BJ (cell line): ENCODE measurements at places on chromosomes 1 and 21.

DNA sequence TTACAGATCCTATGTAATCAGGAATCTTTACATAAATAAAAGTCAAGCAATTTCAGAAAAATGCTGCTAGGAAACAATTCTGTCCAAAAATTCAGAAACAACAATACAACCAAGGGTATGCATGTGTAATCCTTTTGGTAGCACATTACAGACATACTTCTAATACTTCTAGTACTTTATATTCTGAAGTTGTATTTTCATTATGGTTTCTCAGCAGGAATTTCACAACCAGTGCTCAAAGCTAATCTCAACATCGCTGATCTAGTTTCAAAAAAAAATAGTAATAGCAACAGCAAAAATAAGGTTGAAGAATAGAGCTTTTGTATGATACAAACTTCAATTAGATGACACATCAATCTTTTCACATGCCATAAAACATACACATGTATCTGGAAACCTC is 545.2 kb downstream of the LTN1 start:
- no peak for DNase-seq

DNA sequence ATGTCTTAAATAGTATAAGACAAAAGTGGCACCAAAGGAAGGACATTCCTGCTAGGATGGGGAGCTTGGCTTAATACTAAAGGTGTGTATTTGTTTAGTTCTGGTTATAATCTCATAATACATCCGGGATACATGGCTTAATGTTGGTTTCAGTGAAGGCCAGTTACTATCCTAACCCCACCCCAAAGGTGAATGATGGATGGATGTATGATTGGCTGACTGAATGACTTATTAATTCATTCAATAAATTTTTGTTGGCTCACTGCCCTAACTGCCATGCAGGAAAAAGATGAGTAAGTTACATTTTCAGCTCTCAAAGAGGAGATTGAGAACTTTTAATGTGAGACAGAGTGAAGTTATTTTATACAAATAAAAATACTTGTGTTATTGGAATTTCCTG is 52.2 kb downstream of the PHACTR4 start:
- DNase-seq = no peak

DNA sequence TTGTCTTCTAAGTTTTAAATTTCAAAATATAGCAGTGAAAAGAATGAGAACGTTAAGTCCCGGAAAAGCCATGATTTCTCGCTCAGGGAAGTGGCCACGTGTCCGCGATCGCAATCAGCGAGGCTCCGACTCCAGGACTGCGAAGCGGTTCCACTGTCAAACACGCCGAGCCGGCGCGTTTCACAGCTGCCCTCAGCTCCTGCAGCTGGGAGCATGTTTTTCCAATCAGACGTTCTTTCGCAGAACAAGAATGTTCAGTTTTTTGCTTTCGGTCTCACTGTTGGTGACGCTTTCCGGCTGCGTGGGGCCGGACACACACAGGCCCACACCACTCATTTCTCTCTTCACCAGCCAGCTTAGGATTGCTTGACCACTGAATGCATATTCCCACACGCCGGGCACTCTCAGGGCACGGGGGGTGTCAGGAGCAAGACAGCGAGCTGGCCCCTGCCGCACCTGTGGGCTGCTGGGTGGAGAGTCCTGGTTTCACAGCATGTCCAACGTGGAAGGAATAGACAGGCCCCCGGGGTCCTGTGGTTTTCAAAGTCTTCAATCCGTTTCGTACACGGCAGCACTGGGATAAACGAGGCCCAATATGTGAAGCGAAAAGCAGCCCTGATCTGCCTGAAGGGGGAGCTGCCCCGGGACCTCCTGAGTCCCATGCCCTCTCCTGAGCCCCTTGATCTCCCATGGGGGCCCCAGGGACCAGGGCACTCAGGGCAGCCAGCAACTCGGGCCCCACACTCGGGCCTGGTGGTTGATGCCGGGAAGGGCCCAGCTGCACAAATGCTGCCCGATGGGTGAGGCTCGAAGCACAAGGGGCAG is 47.3 kb upstream of the COL18A1 start:
- DNase-seq = no peak

DNA sequence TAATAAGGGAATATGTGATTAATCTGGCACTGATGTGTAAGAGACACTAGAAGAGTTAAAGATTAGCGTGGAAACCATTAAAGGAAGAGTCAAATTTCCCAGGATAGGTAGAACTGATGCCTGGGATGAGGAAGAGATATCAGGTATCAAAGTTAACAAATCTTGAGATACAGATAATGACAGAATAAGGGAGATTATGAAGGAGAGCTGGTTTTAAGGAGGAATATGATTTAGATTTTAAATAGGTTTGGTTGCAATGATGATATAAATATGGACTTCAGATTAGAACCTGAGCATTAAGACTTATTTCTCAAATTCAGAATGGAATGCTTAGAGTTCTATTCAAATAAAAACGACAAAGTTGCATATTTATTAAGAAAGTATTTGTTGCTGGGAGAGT is 26.2 kb downstream of the MAGI3 start:
- DNase-seq = no peak

DNA sequence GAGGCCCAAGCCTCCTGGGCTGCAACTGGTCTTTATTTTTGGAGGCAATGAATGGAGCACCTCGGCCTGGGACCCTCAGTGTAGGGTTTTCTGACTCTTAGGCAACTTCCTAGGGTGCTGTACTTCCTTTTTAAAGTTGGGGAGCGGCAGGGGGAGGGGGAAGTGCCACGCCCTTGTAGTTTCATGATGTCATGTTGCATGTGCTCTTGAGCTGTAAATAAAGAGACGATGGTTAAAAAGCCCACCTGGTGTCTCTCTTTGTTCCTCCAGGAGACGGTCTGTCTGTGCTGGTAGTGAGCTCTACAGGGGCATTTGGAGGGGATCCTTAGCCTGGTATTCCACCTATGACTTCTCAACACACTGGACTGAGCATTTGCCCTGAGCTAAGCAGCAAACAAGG is 10.3 kb upstream of the AGTRAP start:
- no peak for DNase-seq

DNA sequence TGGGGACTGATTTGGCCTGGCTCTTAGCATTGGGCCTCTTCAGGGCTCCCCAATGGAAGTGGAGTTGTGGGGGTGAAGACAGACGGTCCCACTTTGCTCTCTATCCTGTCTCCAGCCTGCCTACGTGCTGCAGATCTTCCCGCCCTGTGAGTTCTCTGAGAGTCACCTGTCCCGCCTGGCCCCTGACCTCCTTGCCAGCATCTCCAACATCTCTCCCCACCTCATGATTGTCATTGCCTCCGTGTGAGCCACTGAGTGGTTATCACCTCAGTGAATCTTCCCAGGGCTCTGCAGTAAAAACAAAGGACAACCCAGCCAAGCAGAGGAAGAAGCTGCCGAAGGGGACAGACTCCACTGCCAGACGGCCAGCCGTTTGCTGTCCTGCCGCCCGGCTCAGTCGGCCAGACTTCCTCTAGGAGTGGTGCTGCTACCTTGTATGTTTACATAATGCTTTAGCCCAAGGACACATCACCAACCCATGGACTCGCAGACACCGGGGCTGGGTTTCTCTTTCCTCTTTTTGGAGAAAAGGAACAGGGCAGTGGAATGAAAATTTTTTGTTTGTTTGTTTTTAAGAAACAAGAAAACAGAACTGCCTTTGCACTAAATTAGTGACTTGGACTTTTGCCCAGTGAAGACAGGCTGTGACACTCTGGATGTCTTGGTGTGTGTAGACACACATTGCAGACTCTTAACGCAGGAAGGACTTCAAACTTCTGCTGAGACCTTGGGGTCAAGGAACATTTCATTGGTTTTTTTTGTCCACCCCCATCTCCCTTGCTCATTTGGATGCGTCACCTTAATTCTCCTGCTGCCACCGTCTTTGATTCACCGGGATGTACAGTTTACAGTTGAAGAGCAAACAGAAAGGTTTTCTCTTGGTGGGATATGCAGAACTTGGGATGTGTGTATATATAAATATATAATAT is 36.5 kb downstream of the ZBTB17 start:
- no peak for DNase-seq

DNA sequence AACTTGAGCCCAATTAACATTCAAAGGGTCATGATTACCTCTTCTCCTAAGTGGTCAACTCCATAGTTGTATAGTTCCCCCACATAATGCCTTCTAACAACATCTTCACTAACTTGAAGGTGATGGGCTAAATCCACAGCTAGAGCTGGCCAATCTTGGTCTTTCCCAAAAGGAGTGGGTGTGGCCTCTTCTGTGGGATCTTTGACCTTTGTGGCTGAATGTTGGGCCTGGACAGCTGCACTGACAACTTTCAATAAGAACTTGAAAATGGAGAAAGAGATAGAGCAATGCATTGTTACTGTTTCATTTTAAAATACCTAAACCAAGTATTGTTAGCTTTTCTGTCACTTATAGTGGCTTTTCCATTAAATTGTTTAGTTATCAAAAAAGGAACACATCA is 59.2 kb downstream of the IARS2 start:
- DNase-seq = no peak

DNA sequence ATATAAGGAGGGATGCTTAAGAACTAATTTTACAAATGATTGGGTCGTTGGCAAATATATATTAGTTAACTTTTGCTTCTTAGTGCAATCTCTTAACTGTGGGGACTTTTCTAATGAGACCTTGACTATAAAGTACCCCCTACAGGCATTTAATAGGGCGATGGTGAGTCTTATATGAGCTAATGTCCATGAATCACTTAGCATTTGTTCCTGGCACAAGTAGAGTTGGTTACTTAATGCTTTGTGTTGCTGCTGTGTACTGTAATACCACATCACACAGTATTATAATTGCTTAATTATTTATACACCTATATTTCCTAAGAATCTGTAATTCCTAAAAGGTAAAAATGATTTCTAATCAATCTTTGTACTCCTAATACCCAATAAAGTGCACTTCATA is 25.3 kb upstream of the TMCO1 start:
- no peak for DNase-seq

DNA sequence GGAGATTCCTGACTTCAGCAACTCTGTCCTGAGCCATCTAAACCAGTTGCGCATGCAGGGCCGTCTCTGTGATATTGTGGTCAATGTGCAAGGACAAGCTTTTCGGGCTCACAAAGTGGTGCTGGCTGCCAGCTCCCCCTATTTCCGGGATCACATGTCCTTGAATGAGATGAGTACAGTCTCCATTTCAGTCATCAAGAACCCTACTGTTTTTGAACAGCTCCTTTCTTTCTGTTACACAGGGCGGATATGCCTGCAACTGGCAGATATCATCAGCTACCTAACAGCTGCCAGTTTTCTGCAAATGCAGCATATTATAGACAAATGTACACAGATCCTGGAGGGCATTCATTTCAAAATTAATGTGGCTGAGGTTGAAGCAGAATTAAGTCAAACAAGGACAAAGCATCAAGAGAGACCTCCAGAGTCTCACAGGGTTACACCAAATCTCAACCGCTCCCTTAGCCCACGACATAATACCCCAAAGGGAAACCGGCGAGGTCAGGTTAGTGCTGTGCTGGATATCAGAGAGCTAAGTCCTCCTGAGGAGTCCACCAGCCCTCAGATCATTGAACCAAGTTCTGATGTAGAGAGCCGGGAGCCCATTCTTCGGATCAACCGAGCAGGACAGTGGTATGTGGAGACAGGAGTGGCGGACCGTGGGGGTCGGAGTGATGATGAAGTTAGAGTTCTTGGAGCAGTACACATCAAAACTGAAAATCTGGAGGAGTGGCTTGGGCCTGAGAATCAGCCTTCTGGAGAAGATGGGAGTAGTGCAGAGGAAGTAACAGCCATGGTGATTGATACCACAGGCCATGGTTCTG is 2.3 kb downstream of the ZBTB37 start:
- DNase-seq = no peak

GRCh38 chr1:5949085-5949760 is 43.0 kb downstream of the NPHP4 start:
- DNase-seq = no peak

DNA sequence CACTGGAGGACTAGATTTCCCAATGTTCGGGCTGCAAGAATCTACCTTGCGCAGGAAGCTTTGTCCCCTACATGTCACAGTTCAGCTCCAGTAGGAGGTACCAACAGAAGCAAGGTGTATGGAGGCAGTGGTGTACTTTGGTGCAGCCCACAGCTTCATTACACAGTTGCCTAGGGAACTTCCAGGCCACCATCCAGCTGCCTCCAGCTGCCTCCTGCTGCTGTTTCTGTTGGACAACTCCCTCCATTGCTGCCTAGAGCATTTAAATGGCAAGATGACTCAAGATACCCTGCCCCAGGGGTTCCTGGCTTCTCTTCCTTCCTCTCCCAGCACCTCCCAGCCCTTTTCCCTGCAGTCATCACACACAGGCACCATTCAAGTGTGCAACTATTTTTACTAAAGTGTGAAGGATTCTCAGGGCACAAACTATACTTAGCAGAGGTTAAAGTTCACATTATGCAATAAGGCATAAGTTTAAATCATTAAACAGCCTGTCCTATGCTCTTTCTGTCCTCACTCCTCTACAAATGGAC is 39.0 kb upstream of the ATP1A1 start:
- DNase-seq = no peak
